ENCODE measurements at places on chromosomes 12 and 14.

DNA sequence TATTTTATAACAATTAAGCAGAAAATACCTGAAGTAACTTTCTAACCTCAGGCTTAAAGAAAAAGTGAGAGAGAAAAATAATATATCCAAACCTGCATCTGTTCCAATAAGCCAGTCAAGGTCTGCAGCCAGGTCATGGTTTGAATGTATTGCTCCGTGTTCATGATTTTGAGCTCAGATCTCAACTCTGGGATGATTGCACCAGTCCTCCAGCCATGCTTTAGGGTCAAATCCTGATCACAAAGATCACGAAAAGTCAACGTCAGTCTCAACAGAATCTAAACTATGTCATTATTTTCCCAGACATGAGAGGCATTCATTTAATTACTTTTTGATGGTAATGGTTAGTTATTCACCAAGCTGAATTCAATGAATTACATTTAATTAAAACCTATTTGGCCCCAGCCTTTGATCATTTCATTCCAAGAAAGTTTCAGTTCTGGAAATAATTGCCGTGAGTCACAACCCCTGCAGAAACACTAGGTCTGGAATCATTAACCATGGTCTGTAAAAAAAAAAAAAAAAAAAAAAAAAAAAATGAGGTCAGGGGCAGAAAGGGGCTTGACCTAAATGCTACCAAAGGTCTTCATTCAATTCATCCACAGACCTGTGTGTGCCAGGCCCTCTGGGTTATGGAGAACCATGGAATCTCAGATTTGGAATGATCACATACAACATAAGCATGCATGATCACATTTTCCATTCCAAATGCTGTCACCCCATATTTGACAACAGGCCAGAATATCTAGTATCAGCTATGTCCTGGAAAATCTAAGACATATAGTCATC is 55.6 kb downstream of the NT5DC3 start:
- no peak for DNase-seq

GRCh38 chr14:23639891-23640523 is 3.8 kb downstream of the DHRS2 start:
- DNase-seq = no peak

DNA sequence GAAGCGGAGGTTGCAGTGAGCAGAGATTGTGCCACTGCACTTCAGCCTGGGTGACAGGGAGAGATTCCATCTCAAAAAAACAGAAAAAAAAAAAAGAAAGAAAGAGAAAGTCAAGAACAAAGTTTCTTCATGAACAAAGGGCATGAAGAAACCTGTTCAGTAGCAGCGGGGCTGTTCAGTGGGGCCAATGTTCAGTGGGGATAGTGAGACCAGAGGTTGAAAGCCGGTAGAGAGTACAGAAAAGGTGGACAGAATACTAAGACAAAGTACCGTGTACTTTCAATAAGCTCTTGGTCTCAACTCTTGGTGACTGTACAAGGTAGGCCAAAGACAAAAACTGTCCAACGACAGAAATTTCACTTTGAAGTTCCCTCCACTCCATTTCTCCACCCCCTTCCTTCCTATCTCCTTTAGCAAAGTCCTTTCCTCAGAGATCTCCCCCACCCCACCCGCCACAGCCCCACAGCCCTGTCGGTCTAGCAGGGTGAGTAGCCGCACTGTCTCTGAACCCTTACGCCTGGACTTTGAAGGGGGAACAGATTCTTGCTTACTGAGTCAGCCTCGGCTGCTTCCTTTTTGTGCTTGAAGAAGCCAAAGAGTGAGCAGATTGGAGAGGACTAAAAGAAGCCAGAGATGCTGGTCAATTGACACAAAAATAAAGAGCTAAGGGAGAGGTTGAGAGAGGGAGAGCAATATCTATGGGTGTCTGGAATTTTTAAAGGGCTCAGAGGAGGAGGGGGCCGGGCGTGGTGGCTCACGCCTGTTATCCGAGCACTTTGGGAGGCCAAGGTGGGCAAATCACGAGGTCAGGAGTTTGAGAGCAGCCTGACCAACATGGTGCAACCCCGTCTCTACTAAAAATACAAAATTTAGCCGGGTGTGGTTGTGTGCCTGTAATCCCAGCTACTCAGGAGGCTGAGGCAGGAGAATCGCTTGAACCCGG is 44.2 kb upstream of the FOS start:
- DNase-seq = no peak

- no peak for DNase-seq
Measured at GRCh38 chr12:48424644-48425043, 47.7 kb upstream of the ANP32D start.

GRCh38 chr12:90910958-90911357 is 44.0 kb downstream of the CCER1 start:
- no peak for DNase-seq

- no peak for DNase-seq
Measured at GRCh38 chr14:102943979-102944378, 21.5 kb downstream of the AMN start.

- peak; percentile 75 for DNase-seq
Measured at GRCh38 chr14:68843471-68844209, 50.8 kb upstream of the ZFP36L1 start.

GRCh38 chr14:56715938-56716337 is 94.3 kb downstream of the OTX2 start:
- DNase-seq = peak; percentile 85

DNA sequence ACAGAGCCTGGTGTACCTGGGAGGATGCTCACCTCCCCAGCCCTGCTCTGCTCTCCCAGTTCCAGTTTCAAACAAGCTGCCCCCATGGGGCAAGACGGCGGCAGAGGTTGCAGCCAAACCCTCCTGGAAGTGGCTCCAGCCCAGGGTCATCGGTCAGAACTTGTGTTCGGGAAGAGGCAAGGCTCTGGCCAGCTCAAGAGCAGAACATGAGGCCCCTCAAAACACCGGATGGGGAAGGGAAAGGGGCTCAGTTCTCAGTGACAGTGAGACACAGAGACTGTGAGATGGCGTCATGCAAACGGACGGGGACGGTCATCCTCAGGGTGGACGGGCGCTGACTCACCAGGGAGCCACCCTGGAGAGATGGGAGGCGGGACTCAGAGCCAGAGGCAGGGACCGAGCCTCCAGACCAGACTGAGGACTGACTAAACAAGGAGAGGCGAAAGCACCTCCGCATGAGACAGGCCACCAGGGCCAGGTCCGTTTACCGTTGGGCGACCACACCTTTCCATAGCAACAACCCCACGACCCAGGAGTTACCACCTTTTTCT is 63.9 kb upstream of the GALNT9 start:
- DNase-seq = no peak
